Pancreas (tissue), 10 donors: ENCODE measurements at places on chromosomes 3 and 15. TPM values are rescaled to one million over a fixed set of nuclear protein-coding genes. Genes with fewer than 3 reads are reported as not detected.

HHLA2 gene
- total RNA-seq: 0.28 TPM

- DNase-seq: no peak
Observed at GRCh38 chr3:186100398-186100797, 8.5 kb downstream of the ETV5 start.

GRCh38 chr3:187066228-187066995, 72.9 kb downstream of the RPL39L start:
- no peak for DNase-seq

GRCh38 chr3:13584901-13585300, 36.0 kb downstream of the FBLN2 start:
- DNase-seq: no peak

GRCh38 chr15:40743921-40744814, 10.9 kb downstream of the RMDN3 start:
- DNase-seq: no peak

GRCh38 chr3:106810300-106810875, 566.9 kb upstream of the CCDC54 start:
- DNase-seq: no peak

GATA2 gene
- 11.1 TPM for total RNA-seq

DNA sequence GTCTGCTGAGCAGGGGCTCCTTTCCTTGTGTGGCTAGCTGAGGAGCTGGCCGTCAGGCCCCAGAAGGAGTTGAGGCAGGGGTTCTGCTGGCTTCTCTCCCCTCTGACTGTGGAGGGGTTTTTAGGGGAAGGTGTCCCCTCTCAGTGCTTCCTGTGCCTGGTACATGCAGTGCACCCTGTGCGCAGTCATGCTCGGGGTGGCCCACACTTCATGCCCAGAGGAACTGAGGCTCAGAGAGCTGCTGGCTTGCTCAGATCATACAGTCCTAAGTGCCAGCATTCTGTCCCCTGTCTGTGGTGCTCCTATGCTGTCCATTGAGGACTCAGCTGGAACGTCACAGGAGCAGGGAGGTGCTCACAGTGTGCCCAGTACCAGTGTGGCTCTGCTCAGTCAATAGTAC, 67.9 kb upstream of the PLXNA1 start:
- no peak for DNase-seq

DNA sequence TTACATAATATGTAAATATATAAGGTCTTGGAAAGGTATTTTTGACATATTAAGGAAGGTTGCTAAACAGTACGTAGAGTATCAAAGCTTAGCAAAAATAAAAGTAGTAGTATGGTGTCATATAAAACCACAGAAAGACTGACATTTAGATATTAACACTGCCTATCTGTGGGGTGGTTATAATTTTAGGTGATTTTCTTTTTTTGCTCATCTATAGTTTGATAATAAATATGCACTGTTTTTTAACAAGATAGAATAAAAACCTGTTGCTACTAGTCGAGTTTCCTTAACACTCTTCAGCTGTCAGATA, 40.7 kb downstream of the ETV5 start:
- DNase-seq: no peak

DNA sequence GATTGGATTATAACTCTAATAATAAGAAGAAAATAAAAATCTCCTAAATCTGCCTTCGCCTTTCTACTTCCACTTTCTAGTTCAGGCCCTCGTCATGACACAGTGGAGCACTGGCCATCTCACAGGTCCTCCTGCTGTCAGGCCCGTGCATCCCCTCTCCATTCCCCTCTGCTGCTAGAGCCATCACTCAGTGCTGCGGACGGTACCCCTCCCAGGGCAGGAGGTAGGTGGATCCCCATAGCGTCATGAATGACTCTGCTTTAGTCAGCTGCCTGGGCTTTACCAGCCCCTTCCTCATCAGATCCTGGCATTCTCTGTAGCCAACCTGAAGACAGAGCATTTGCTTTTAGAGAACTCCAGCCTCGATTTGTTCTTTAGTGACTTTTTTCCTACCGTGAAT, 12.0 kb upstream of the PPP1R2 start:
- DNase-seq: no peak

DNA sequence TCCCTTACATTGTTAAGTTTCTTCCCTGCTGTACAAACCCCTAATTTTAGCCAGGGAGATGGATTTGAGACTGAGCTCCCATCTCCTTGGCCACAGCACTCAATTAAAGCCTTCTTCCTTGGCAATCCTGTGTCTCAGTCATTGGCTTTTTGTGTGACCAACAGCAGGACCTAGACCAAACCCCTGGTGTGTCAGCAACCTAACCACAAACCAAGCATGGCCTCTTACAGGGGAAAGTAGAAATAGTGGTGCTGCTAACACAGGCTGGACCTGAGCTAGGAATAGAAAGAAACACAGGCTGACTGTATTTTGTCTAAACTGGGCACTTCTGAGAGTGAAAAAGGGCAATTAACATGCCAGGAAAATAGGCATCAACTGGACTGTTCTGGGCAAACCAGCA, 37.9 kb downstream of the PPCDC start:
- no peak for DNase-seq

GTF2A2 gene
- 16.8 TPM for total RNA-seq

DNA sequence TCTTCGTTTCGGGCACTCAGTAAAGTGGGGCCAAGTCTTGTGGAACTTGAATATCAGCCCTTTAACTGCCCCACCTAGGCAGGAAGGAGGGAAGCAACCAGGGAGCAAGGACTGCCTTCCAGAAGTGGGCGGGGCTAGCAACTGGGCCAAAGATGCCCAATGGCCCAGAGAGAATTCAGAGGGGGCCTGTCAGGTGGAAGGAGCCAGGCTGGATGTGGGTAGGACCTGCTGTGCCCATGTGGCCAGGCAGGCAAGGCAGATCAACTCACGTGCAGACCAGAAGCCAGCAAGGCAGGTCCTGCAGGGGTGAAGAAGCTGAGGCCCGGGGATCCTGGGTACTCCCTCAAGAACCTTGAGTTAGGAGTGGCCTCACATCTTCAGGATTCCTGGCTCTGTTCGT, 5.5 kb downstream of the MAP6D1 start:
- DNase-seq: no peak

- DNase-seq: no peak
Observed at GRCh38 chr3:62073038-62073437, 300.3 kb downstream of the FEZF2 start.

DNA sequence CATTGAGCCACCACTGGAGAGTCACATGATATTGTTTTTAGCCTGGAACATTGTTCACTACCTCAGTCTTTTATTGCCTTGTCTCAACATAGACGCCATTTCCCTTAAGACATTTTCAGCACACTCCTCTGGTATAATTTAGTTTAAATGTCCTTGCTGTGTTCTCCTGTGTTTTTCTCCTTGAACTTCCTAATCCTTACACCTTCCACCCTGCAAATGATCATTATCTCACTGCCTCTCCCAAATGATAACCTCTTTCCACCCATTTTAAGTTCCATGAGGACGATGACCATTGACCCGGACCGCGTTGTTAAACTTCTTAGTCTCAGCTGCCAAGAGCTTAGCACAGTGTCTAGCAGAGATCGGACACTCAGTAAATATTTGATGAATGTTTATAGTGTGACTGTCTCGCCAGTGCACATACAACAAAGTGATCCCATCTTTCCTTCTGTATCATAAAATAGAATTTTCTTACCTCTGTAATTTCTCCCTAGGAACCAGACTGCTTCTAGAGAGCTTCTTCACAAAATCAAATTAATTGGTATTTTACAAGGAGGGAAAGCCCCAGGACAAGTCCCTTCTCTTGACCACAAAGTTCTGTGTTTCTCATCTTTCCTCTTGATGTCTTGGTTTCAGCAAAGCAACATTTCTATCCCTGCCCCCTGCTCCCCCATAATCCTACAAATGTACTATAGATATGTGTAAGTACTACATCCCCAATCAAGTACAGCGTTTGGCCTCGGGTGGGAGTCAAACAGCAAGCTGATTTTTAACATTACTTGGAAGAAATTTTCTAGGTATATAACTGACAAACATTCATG, 429.6 kb downstream of the LPP start:
- no peak for DNase-seq

GPR149 gene
- 0.15 TPM for total RNA-seq

- DNase-seq: no peak
Observed at GRCh38 chr15:53786401-53786800, 26.9 kb upstream of the WDR72 start.

DNA sequence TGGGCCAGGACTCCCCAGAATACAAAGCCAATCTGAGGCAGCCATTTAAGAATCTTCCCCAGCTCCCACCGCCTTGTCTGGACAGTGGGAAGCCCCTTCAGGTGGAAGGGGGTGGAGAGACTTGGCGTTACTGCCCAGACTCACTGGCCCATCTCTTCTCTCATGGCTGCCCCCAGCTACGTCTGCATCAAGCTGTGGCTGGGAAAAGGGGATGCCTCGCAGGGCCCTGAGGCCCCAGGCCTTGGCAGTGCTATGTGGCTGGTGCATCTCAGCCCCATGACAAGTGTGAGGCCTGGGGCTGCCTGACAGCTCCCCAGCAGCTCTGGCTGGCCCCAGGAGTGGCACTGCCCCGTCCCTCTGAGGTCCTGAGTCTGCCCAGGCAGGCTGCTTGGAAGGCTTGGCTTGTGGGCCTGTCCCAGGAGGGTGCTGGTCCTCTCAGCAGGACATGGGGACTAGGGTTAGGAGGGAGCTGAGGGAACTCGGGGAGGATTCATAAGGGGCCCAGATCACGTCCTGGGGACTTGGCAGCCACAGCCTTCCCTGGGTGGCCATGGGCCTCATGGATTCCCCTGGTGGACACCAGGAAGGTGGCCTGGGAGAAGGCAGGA, 20.2 kb upstream of the SLC41A3 start:
- no peak for DNase-seq

- DNase-seq: no peak
Observed at GRCh38 chr15:70964058-70964457, 71.4 kb downstream of the LRRC49 start.

FBXL22 gene
- 0.28 TPM for total RNA-seq

LNP1 gene
- 2.0 TPM for total RNA-seq

- DNase-seq: no peak
Observed at GRCh38 chr15:77002954-77003912, 8.3 kb downstream of the PSTPIP1 start.

GRCh38 chr15:90750186-90750585, 33.0 kb downstream of the BLM start:
- DNase-seq: no peak

- DNase-seq: no peak
Observed at GRCh38 chr3:155661760-155662159, 83.1 kb downstream of the PLCH1 start.

MAGI1 gene
- total RNA-seq: 22.1 TPM

DNA sequence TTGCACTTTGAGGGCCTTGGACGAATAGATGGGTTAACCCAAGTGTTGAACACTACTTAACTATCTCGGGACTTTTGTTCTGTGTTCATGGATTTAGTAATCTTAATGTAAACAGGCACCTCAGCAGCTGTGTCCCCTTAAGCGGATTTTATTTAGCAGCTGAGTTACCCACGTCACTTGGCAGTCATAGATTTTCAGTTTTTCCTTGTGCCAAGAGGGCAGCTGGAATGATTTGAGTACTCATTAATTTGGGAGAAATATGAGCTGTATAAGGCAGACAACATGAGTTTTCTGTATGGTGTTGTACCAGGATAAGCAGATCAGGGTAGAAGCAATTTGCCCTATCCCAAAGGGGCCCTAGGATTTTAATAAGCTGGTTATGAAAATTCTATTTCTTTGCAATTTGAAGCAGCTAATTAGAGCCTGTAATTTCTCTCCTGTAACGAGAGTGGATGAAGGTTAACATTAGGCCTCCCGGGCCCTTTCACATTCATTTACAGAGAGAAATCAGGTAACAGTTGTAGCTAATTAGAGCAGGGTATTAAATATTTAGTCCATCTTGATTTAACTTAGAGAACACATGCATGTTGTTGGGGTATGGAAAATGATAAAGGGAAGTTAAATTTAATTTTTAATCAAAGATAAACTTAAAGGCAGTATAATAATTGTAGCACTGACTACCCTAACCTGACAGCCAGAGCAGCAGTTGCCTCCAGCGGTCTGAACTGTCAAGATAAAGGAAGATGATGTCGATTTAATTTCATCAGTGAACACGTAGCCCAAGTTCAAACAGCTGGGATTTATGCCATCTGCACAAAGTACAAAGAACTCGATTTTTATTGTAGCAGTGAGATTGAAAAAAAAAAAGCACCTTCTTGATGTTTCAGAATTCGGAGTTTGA, 194.5 kb downstream of the LRTM1 start:
- no peak for DNase-seq
